ENCODE measurements at places on chromosomes 12 and 14.

GRCh38 chr14:105455766-105456660, 18.6 kb upstream of the CRIP2 start:
- DNase-seq: no peak

DNA sequence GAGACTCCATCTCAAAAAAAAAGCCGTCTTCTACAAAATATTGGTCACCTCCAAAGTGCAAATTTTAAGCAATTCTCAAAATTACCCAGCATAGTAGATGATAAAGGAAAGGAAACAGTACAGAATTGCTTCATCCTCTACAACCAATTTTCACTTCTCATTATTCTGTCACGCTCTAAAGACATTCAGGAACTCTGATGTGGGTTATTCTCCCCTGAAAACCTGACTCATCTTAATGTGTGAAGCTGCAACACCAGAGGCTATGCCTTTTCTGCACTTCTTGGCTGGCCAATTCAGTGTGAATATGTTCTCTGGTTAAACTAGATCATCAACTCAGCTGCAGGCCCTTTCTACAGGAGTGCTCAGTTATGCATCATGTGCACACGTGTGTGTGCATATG, 11.0 kb downstream of the PTGER2 start:
- DNase-seq: no peak

DNA sequence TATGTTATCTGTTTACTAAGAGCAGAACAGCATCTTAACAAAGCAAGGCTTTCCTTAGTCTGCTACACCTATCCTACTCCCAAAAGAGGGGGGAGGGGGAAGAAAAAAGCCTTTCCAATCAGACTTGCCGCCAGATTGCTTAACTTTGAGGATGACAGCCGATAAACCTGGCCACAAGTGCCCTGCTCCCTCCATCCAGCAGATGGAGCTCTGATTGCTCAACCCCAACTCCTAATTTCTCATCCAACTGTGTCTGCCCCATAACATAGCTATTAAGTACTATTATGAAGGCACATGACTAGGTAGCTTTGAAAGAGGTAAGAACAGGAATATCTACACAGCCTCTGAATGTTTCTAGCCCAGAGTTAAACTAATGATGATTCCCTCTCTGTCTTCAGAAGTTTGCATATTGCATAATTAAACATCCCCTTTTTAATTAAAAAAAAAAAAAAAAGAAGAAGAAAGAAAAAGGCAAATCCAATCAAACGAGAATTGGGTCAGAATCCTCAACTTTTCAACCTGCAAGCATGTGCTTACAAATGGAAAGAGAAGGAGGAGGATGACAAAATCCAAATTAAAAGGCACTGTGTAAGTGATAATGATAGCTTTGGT, 247.4 kb downstream of the GALC start:
- no peak for DNase-seq

DNA sequence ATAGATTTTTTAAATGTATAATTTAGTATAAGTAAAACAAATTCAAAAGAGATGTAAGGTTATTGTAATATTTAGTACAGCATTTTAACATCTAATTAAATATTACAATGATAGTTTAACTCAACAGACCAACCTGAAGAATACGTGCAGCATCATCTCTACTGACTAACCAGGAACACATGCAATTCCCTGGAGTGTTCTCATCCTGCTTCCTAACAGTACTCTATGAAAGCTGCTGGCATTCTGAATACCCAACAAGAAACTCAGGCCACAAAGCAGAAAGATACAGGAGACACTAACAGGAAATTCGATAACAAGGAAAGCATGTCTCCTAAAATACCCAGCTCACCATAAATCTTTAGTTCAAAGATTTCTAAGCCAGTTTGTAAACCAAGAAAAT, 58.3 kb downstream of the CEP83 start:
- DNase-seq: no peak

DNA sequence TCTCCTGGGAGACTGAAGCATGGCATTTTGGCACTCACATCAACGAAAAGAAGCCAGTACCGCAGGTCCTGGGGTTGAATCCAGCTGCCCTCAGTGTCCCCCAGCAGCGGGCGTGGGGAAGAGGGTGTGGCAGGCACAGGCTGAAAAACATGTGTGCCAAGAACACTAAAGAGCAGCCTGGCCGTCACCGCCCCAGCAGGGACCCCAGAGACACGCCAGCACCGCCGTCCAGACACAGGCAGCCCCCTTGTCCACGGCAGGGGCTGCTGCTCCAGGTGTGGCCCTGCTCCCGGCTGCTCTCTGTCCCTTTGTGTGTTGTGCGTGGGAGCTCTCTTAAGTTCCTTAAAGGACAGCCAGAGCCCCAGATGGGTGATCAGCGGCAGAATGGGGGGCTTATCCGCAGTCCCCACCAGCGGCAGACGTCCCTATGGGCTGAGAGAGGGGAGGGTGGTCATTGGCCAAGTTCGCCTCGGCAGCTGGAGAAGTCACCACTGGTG, 556 bp downstream of the PHETA1 start:
- no peak for DNase-seq

- DNase-seq: no peak
Measured at GRCh38 chr14:55430024-55430690, 10.3 kb downstream of the TBPL2 start.

DNA sequence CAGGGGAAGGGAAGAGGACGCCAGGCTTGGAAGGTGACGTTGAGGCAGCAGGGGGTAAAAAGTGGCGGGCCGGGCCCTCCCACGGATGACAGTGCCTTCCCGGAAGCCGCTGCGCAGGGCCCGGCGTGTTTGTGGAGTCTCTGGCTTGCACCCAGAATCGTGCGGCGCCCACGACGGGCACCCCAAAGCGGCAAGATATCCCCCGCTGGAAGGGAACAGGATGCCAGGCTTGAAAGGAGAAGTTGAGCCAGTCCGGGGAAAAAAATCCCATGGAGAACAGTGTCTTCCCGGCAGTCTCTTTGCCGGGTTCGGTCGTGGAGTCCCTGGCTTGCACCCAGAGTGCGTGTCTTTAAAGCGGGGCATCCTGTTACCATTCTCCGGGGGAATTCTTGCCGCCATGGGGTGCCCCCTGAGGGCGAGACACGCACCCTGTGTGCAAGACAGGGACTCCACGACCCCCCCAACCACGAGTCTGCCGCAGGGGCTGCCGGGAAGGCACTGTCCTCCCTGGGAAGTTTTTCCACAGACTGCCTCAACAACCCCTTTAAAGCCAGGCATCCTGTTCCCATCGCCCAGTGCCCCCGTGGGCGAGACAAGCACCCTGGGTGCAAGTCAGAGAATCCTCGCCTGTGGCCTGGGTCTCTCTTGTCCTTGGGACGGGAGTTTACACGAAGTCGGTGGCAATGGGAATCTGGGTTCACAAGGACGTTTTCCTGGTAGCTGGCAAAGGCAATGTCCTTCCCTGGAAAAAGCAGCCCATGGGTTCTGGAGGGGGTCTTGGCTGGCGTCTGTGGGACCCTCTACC, 156.1 kb upstream of the ALG10B start:
- DNase-seq: no peak

All from lower leg skin (tissue), 4 donors.